ENCODE measurements at places on chromosomes 6 and 20.

- no peak for DNase-seq
Observed at GRCh38 chr6:11009353-11009752, 34.8 kb downstream of the ELOVL2 start.

GRCh38 chr6:44663860-44664634 lies 276.5 kb downstream of the CDC5L start:
- DNase-seq: no peak

- DNase-seq: no peak
Observed at GRCh38 chr6:142863981-142864380, 81.0 kb downstream of the HIVEP2 start.

- DNase-seq: no peak
Observed at GRCh38 chr6:81145506-81145905, 607.0 kb downstream of the TENT5A start.

GRCh38 chr6:167290786-167291622 lies at the start of gene UNC93A:
UNC93A (plus strand) TSS chr6:167291315; CDS start chr6:167291490, 175 bp downstream.
- DNase-seq: no peak

GRCh38 chr20:1392693-1393506 lies at the start of gene FKBP1A:
FKBP1A (minus strand) TSS chr20:1393054; CDS start chr20:1392998, 56 bp downstream.
- peak; percentile 87 for DNase-seq

- DNase-seq: no peak
Observed at GRCh38 chr6:130674604-130675003, 152.6 kb upstream of the SMLR1 start.

GRCh38 chr6:118485601-118486550 lies 62.2 kb upstream of the PLN start:
- DNase-seq: no peak

DNA sequence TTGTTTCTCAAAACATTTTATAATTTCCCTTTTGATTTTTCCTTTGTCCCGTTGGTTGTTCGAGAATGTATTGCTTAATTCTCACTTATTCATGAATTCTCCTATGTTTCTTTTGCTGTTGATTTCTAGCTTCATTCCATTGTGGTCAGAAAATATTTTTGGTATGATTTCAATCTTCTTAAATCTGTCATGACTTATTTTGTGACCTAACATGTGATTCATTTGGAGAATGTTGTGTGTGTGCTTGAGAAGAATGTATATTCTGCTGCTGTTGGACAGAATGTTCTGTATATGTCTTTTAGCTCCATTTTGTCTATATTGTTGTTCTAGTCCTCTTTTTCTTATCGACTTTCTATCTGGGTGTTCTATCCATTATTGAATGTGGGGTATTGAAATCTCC lies 286.2 kb upstream of the RNF217 start:
- DNase-seq: no peak

DNA sequence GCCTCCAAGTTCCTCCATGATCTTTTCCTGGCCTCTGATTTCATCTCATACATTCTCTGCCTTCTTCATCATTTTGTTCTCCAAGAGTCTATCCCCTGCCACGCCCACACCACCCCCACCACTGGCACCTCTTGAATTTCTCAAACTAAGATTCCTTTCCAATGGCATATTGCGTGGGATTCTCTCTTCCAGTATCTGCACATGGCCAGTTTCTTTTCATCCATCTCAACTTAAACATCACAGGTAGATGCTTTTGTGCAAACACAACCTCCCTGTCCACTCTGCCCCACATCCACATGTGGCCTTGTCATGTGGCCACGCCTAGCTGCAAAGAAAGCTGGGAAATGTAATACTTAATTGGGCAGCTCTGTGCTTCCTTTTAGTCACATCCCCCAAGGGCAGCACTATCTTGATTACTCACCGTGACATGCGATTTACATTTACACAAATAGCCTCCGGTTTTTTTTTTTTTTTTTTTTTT lies 33.4 kb upstream of the ZMYND8 start:
- DNase-seq: no peak

DNA sequence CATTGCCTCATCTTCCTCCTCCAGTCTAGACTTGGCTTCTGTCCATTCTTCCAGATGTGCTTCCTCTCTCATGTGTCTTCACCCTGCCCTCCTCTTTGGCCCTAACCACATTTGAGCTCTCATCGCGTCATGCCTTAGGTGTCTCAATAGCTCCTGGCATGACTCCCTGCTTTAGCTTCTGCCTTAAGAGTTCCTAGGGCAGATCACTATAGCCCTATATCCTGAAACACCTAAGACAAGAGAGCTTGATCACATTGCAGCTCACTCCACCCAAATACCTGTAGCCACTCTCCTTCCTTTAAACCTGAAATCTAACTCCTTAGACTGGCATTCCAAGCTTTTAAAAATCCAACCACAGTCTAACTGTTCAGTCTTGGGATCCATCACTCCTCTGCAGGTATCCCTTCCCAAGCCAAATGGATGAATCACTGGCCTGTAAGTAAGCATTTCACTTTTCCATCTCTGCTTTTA lies 69.0 kb upstream of the STXBP5 start:
- DNase-seq: no peak

GRCh38 chr6:136646377-136646776 lies 96.2 kb upstream of the MAP7 start:
- peak; percentile 12 for DNase-seq

DNA sequence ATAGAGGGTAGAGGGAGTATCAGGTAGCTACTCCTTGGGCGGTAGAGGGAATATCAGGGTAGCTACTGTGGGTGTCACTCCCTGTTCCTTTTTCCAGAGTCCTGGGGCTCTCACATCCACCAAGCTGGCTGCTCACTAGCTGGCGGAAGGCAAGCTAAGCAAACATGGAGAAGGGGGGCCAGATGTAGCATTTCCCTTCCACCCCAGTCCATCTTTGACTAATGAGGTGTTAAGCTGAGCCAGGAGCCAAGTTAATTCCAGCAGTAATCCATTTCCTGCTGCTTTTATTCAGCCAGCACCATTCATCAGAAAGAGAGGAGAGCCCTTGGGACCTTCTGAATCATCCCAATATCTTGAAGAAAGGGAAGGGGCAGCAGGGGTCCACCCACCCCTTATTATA lies 330.0 kb downstream of the ZFAND3 start:
- no peak for DNase-seq

DNA sequence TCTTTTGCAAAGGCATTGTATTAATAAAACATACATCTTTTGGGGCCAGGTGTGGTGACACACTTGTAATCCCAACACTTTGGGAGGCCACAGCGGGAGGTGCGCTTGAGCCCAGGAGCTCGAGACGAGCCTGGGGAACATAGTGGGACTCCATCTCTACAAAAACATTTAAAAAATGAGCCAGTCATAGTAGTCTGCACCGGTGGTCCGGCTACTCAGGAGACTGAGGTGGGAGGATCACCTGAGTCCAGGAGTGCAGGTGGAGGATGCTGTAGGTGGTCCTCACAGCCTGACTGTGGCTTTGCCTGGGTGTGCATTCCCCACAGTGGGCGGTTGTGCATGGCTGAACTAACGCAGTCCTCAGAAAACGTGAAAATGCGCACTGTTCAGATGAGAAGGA lies 162.5 kb downstream of the DLL1 start:
- no peak for DNase-seq

DNA sequence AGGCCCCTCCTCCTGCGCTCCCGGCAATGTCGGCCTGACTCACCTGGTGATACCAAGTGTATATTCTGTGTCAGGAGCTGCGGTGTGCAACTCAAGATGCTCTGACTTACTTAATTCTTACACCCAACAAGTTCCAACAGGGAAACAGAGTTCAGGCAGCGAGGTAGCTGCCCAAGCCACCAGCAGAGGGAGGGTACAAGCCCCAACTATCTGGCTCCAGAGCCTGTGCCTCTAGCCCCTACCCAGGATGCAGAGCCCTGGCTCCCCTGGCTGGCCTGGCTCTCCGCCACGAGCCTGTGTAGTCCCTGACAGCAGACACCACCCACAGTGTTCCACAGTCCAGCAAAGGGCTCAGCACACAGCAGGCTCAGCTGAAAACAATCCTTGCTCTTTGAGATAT lies 34.9 kb downstream of the C20orf203 start:
- peak; percentile 25 for DNase-seq

GRCh38 chr20:23187751-23188150 lies 101.6 kb upstream of the CD93 start:
- no peak for DNase-seq

DNA sequence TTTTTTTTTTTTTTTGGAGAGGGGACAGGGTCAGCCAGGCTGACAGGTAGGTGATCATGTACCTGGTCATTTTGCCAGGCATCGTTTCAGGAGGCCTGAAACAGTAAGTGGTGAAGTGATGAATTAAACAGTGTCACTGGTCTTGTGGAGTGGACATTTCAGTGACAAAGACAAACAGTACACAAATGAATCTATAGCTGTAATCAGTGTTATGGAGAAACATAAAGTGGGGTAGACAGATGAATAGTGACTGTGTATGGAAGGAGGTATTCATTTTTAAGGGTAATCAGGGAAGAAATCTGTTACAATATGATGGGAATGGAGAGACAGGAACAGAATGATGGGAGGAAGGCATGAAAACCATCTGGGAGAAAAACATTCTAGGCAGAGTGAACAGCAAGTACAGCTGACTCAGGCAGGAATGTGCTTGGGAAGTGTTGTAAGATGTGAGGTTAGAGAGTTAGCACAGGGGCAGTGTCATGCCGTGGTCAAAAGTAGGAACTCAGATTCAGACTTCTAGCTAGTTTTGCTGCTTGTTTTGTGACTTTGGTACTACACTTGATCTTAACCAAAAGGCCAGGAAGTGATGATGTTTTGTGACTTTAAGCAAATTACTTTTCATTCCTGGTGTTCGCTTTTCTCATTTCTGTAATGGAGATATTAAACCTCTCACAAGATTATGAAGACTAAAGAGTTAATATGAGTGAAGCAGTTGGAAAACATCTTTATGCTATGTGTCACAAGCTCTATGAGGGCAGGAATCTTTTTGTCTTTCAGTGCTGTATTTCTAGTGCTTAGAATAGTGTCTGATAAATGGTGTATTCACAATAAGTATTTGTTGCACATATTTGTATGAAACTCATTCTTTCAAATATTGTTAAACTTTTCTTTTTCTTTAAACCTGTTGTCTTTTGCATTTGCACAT lies 43.4 kb downstream of the QKI start:
- DNase-seq: no peak

- DNase-seq: no peak
Observed at GRCh38 chr6:52016915-52017748, 70.3 kb downstream of the PKHD1 start.

- DNase-seq: peak; percentile 4
Observed at GRCh38 chr20:40687384-40688128, 1.5 kb downstream of the MAFB start.

- DNase-seq: no peak
Observed at GRCh38 chr6:72406517-72406916, 215.3 kb upstream of the KCNQ5 start.

- DNase-seq: no peak
Observed at GRCh38 chr20:50054626-50055511, 58.1 kb downstream of the UBE2V1 start.

- no peak for DNase-seq
Observed at GRCh38 chr6:3522561-3523260, 65.9 kb upstream of the SLC22A23 start.

GRCh38 chr6:126821706-126822105 lies 296.8 kb upstream of the RSPO3 start:
- DNase-seq: no peak

DNA sequence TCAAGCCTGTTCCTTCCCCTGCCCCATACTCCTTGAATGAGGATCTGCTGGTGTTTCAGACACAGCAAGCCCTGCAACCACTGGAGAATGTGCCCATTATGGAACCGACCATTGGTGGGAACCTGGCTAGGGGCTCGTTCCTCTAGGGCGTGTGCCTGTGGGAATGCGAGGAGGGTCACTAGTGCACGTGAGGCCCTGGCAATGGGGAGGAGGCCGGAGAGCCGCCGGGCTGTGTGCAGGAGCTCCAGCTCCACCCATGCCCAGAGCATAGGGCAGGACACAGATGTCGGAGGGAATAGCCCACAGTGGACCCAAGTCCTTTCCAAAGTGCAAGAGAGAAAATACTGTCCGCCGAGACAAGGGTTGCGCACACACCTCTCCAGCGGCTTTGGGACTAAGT lies 99.3 kb downstream of the ERMARD start:
- DNase-seq: no peak

- DNase-seq: no peak
Observed at GRCh38 chr20:57525328-57526086, 567 bp upstream of the CTCFL start.

DNA sequence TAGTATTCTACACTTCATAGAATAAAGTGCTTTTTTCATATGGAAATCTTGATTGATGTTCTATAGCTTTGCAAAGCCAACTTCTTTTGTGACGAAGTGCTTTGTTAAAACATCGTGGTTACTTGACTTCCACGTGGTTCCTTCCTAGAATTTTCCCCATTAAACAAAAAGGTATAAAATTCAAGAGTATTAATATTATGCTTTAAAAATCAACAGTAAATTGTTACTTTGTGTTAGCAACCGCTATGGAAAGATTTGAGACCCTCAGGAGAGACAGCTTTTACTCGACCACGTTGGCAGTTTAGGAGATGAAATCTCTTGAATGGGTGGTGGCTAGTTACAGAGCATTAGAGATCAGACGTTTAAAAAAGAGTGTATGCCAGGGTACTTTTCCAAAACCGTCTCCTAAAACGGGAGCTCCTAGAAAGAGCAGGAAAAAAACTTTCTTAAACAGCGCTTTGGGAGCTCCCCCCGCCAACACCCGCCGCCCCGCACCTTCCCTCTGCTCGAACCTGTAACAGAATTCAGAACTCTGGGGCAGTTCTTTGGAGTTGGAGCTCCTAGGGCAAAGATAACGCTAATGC lies 920 bp downstream of the GJA1 start:
- DNase-seq: no peak

- no peak for DNase-seq
Observed at GRCh38 chr6:3351105-3351676, 92.4 kb downstream of the PSMG4 start.

DNA sequence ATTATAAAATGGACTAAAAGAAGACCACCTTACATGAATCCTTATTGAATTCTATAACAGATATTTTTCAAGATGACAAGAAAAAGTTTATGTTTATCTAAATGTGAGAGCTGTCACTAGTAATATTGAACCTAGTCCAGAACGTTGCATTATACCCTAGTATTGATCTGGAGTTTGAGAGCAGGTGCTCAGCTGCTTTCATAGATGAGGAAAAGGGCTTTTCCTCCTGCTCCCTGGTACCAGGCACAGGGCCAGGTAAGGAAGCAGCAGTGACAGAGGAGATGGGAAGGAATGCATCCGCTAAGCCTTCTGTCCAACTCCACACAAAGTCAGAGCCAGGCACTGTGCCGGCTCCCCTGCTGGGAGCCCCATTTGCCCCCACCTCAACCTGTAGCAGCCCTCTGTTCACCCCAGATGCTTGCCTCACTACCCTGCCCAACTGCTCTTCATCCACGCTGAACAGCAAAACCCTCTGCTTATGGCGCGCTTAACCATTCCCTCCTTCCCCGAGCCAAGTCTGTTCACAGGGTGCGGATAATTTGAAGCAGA lies 393.1 kb downstream of the FRK start:
- no peak for DNase-seq

DNA sequence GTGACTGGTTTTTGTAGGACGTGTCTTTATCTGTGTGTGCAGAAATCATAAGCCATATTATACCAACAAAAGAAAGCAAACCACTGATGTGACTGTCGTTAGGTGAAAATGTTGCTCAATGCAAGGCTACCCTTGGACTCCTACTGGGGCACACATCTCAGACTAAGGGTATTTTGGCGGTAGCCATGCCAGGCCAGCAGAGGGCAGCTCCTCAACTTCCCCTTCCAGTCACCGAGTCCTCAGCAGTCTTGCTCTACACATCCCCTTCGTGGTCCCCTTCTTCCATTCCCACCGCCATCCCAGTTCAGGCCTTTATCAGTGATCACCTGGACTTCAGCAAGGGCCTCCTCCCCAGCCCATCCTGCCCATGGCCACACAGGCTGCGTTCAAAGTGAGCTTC lies 113.7 kb upstream of the GGTLC1 start:
- DNase-seq: no peak

Measured in cerebellar cortex (tissue), 1 donor.